AG04450 (cell line): ENCODE measurements at places on chromosomes 5 and 9. TPM values are rescaled to one million over a fixed set of nuclear protein-coding genes. Genes with fewer than 3 reads are reported as not detected.

Gene PLAC8L1
- polyA plus RNA-seq: 0.15 TPM in 1 of 2 replicates, not detected in the other

Gene TMEM215
- polyA plus RNA-seq: not detected in 2 replicates

Gene CDC20B
- not detected in 2 replicates for polyA plus RNA-seq

DNA sequence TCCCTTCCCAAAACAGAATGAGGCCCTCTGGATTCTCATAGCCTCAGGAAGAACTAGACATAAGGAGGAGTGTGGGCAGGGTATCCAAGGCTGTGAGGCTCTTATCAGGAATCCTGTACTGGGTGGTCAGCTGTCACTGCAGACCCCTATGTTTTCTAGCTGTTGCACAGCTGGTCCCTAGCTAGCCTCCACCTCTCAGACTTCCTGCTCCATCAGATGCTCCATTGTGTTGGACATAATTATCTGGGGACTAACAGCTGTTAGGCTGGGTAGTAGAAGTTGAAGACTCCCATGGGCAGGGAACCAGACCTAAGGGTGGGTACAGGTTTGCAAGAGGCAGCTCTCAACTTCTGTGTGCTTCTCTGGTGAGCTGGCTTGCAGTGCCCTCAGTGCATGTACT is 18.4 kb downstream of the FAM219A start:
- DNase-seq: no peak

DNA sequence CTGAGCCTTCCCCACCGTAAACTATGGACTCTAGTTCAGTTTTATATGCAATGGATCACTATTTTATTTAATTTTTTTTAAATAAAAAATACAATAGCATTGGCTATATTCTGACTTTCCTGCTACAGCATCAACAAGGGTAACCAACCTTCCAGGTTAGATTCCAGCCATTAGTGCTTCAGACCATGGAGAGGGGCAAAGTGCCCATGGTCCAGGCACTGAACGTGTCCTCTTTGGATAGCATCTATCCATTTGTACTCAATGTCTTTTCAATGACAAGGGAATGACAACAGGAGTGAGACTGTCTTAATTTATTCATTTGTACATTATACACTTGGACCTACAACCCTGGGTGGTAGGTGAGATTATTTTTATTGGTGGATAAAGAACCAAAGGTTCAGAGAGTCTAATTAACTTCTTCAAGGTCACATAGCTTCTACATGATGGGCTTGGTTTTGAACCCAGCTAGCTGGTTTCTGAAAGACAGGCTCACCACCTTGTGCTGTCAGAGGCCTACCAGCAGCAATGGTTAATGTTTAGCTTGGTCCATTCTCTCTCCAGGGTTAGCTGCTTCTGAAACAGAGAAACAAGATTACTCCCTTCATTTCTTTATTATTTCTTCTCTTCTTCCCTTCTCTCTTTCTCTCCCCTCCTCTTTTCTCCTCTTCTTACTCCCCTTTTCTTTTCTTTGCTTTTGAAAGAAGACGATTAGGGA is 11.5 kb downstream of the TMEM171 start:
- DNase-seq: no peak

- no peak for DNase-seq
Observed at GRCh38 chr9:130010151-130010988, 32.6 kb downstream of the FNBP1 start.

DNA sequence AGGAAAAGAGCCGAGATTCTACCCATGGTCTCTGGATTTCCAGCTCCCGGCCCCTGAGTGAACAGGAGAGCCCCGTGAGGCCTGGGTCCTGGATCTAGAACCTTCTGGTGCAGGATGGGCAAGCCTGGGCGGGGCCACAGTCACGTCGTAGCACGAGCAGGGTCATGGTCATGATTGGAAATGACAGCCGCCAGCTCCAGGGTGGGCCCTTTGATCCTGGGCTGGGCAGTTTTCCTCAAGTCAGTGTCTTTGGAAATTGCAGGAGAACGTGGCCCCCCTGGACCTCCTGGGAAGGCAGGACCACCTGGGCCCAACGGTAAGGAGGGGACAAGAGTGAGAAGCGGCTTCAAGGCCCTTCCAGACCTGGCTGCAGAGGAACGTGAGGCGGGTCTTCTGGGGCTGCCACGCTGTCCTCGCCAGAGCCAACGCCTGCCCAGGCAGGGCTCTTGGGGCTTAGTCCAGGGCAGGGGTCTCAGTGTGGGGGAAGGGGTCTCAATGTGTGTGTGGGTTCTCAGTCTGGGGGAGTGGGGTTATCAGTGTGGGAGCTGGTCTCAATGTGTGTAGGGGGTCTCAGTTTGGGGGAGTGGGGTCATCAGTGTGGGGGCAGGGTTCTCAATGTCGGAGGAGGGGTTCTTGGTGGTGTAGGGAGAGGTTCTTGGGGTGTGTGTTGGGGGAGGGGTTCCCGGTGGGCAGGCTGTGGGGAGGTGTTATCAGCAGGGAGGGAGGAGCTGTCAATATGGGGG is 2.6 kb downstream of the FCN2 start:
- no peak for DNase-seq

GRCh38 chr9:97710356-97711222 is 13.4 kb upstream of the XPA start:
- DNase-seq: no peak
